ENCODE measurements at places on chromosomes 11 and 22.

DNA sequence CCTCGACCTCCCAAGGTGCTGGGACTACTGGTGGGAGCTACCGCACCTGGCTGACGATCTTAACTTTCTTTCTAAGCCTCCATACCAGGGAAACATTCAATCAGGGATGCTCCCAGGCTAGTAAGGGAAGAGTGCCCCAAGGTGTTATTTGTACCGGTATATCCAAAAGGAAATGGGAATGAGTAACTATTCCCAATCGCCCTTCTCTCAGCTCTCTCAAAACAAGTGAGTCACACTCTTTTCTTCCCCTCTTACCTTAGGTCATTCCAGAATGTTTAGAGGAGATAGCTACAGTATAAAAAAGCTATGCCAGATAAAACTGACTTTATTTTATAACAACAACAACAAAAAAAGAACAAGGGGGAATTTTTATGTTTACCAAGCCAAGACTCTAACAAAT is 13.7 kb downstream of the DCDC1 start:
- DNase-seq = no peak

GRCh38 chr22:42993651-42994275 is 21.2 kb downstream of the PACSIN2 start:
- DNase-seq = peak; percentile 85

- DNase-seq = no peak
Measured at GRCh38 chr11:34407121-34407813, 31.5 kb upstream of the CAT start.

DNA sequence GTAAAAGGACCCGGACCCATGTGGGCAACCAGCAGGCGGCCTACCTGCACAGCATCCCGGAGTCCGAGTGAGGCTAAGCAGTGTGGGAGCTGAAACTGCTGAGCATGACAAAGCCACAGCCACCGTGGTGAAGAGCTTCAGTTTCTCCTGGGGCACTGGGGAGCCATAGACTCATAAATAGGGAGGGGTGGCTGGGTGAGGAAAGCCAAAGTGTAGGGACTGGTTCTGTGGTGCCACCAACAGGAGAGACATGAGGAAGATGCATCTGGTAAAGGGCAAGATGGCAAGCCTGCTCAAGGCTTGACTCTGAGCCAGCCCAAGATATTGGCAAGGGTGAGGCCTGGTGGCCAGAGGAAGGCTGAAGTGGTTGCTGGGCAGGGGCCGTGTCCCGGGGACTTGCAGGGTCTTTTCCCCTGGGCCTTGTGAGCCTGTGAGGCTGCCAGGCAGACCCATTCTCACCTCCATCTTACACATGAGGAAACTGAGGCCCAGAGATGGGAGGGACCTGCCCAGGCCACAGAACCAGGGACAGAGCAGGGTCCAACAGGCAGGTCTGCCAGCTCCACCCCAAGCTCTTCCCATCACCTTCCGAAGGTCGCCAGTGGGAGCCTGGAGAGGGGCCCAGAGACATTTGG is 30.4 kb downstream of the CYTH4 start:
- no peak for DNase-seq

Measured in fibroblast of skin of right quadriceps (primary cell).